ENCODE measurements at places on chromosomes 4 and X.

- DNase-seq, result no peak
These were observed 44.9 kb upstream of the PUDP start for GRCh38 chrX:7192871-7193270.

GRCh38 chrX:8867406-8867805, 66.2 kb upstream of the FAM9A start:
- no peak for DNase-seq

DNA sequence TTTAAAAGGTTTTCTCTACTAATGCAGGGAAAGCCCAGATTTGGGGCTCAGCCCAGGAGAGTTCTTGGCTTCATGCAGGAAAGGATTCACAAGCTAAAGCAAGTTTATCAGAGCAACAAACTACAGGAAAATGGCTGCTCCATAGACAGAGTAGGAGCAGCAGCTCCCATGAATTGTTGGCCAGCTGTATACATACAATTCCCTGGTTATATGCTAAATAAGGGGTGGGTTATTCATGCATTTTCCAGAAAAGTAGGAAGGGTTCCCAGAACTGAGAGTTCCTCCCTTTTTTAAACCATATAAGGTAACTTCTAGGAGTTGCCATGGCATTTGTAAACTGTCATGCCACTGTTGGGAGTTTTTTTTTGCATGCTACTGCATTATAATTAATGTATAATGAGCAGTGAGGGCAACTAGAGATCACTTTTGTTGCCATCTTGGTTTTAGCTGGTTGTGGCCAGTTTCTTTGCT, 2.6 kb downstream of the C4orf33 start:
- no peak for DNase-seq

GRCh38 chrX:13923845-13924244, 105.8 kb downstream of the GEMIN8 start:
- DNase-seq, result no peak

- DNase-seq, result no peak
These were observed 378.4 kb downstream of the ANKRD50 start for GRCh38 chr4:124334119-124334518.

- no peak for DNase-seq
These were observed 50.3 kb downstream of the MED28 start for GRCh38 chr4:17664755-17665154.

DNA sequence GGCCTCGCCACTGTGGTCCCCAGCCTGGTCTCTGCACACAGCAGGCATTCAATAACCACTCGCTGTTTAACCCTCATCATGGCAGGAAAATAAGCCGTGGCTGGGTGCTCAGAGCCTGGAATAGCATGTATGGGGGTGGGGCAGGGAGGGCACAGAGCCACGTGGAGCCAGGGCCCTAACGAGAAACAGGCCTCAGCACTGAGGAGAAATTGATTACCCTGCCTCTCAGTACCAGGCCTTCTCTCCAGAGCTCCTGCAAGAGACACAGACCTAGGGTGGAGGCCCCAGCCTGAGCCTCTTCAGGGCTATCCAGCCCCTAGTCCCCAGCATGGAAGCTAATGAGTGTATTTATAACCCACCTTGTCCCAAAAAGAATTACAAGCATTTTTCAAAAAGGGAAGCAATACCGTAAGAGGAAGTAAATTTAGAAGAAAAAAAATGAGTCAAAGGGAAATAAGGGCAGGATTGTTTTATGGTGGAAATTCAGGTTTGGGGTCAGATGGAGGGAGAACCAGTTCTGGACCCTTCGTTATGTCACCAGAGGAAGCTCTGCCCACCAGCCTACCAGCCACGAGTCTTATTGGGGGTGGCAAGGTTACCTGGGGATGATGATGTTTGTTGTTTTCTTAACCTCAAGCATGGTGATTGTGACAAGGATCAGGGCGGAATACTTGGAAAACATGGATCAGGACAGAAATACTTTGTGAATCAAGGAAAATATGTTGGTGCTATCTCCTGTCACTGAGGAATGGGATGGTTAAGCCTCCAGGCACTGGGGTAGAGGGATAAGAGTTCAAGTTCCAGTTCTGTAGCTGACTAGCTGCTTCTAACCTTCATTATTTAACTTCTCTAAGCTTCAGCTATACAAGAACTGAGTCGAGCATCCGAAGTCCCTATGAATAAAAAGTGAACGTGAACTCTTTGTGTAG, 101.9 kb upstream of the RBPJ start:
- DNase-seq, result no peak

DNA sequence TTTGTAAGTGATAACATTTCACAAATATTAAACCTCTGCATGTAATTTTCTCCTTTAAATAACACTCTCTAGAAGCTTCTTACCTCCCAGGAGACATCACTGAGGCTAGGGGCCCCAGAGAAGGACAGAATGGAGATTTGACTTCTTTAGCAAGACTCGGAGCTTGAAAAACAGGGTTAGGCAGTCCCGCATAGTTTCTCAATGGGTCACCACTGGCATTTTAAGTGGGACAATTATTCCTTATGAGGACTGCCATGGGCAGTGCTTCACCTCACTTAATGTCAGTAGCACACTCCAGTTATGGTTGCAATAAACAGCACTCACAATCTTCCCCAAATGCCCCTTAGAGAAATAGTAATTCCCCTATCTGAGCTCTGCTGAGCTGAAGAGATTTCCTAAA, 66.7 kb upstream of the NOCT start:
- no peak for DNase-seq

- no peak for DNase-seq
These were observed 9.3 kb downstream of the AADAT start for GRCh38 chr4:170080496-170080895.

DNA sequence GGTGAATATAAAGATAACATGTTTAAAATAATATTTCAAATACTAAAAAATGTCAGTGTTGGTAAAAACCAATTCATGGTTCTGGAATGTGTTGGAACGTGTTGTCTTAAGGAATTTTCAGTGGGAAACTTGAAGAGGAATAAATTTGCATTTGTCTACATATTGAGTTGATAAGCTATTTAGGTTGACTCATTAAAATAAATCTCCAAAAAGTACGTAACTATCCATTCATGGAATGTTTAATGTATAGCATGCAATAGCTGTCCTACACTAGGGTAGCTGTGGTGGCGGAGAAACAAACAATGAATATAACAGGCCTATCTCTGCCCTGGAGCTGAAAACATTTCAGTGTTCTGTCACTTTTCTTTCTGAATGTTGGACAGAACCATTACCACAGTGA, 20.3 kb downstream of the SHISA3 start:
- DNase-seq, result no peak

All from ascending aorta (tissue), 2 donors.